M059J (cell line): ENCODE measurements at places on chromosomes 7 and 10. TPM values are rescaled to one million over a fixed set of nuclear protein-coding genes. Genes with fewer than 3 reads are reported as not detected.

GRCh38 chr7:22793593-22794462 lies 28.8 kb downstream of the TOMM7 start:
- DNase-seq: no peak

GRCh38 chr10:67306588-67307205 lies 380.9 kb downstream of the LRRTM3 start:
- DNase-seq: peak; percentile 5

GRCh38 chr7:68892236-68892635 lies 706.0 kb upstream of the AUTS2 start:
- peak; percentile 92 for DNase-seq

DNA sequence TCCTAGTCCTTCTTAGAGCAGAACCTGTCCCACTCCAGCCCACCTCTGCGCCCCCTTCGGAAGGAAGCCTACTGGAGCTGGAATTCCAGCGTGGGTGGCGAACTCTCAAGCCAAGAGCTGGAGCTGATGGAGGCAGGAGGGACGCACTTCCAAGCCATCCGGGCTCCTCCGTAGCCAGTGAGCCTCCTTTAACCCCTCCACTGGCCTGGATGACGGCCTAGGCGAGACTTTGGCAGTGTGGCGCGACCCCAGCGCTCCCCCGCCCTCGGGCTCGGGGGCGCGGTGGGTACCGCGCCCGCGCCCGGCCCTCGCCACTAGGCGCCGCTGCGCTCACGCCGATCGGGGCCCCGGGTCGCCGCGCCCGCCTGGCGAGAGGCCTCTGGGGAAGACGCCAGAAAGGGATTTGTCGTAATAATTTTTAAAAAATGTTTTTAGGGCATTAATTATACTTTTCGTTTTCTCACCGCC lies 5.1 kb upstream of the EMX2 start:
- no peak for DNase-seq

- DNase-seq: no peak
Measured at GRCh38 chr7:156106107-156106426, 293.8 kb upstream of the SHH start.

Gene MYOZ1
- total RNA-seq: 1.0 and 2.8 TPM in 2 replicates

Gene FBXL13
- 0.59 and 1.5 TPM in 2 replicates for total RNA-seq

Gene HOXA9
- 66.1 and 66.8 TPM in 2 replicates for total RNA-seq

Gene PLA2G12B
- not detected in 2 replicates for total RNA-seq
